Activated naive CD8-positive, alpha-beta T cell treated with anti-CD3 and anti-CD28 coated beads for 36 hours (primary cell): ENCODE measurements at places on chromosomes 5 and 9.

DNA sequence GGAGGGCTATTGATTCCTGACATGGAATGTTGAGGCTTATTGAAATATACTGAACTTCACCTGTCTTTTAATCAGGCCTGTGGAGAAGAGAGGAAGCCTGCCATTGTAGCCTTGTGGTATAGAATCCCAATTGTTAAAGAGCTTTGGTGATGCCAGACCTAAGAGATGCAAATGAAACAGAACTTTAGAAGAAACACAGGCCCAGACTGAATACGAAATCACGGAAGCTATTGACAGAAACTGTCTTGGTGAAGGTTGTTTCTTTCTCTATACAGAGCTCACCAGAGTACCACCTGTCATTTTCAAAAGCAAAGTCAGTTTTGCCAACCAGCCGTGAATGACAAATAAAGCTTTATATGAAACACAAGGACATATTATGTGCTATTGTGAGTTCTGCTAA is 660.3 kb downstream of the ISL1 start:
- DNase-seq: no peak

GRCh38 chr9:81465468-81466011 is 223.8 kb downstream of the TLE1 start:
- no peak for DNase-seq

DNA sequence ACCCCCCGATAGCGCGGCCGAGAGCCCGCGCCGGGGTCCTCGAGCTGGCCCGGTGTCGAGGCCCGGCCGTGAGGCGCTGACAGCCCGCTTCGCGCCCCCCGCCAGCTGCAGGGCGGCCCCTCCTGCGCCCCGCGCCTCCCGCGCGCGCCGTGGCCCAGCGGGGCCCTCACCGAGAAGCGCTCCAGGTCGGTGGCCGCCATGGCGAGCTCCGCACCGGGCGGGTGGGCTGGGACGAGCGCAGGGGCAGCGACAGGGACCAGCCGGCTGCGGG is 166 bp downstream of the SEPTIN8 start:
- DNase-seq: peak; percentile 12

DNA sequence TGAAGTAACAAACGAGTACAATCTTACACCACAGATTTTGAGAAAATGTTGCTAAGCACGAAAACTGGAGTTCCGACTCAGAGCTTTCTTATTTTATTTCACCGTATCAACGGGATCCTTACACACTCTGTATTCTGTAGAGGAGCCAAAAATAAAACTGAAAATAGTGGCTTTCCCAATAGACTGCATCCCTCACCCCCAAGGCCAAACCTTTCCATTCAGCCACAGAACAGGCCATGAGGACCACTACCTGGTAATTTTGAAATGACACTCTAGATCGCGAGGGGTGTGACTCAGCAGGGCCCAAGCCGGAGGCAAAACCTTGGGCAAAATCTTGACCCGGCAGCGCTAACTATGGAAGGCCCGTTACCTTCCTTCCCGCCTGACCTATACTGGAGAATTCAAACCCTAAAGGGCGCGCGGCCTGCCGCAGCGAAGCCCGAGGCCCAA is 432 bp downstream of the HSPA9 start:
- DNase-seq: no peak

- no peak for DNase-seq
These were observed 25.2 kb downstream of the NDUFS6 start for GRCh38 chr5:1826235-1826980.
